ENCODE measurements at places on chromosomes 6 and 20. TPM values are rescaled to one million over a fixed set of nuclear protein-coding genes. Genes with fewer than 3 reads are reported as not detected.

DNA sequence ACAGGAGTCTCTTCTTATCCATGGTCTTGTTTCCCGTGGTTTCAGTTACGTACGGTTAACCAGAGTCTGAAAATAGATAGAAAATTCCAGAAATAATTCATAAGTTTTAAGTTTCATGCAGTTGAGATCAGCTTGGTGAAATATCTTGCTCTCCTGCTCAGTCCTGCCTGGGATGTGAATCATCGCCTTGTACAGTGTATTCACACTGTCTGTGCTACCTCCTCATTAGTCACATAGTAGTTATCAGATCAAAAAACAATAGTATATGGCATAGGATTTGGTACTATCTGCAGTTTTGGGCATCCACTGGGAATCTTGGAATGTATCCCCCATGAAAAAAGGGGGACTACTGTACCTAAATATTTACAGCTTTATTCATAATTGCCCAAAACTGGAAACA lies 22.7 kb upstream of the MOCS1 start:
- DNase-seq, result no peak

- DNase-seq, result no peak
These were observed 117.2 kb upstream of the BACH2 start for GRCh38 chr6:90413867-90414266.

DNA sequence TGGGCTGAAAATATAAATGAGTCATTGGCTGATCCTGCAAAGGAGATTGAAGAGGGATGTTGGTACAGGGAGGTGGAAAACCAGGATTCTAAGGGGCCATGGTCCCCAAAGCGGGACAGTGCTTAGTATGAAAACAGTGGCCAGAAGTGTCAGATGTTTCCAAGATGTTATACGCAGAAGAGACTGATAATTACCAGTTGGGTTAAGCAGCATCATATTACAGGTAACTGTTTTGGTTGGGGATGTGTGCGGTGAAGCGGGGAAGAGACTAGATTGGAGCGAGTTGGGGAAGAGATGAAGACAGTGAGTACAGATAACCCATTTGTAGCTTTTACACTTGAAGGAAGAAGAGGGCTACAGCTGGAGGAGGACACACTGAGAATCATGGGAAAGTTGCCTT lies 80.8 kb downstream of the PLEKHG1 start:
- DNase-seq, result no peak

GRCh38 chr6:12058172-12058961 lies 46.3 kb downstream of the HIVEP1 start:
- no peak for DNase-seq

DNA sequence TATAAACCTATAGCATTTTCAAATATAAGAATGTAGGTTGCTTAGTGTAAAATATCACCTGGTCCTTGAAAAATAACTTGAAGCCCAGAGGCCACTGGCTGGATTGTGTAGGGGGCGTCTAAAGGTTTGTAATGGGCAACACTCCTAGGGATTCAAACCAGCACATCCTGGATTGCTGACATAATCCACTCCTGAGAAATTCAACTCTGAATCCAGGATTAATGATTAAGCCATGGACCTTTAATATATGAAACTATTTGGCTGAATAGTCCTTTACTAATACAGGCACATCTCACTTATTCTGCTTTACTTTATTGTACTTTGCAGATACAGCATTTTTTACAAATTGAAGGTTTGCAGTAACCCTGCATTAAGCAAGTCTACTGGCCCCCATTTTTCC lies 160.8 kb downstream of the UBE3D start:
- DNase-seq, result no peak

DNA sequence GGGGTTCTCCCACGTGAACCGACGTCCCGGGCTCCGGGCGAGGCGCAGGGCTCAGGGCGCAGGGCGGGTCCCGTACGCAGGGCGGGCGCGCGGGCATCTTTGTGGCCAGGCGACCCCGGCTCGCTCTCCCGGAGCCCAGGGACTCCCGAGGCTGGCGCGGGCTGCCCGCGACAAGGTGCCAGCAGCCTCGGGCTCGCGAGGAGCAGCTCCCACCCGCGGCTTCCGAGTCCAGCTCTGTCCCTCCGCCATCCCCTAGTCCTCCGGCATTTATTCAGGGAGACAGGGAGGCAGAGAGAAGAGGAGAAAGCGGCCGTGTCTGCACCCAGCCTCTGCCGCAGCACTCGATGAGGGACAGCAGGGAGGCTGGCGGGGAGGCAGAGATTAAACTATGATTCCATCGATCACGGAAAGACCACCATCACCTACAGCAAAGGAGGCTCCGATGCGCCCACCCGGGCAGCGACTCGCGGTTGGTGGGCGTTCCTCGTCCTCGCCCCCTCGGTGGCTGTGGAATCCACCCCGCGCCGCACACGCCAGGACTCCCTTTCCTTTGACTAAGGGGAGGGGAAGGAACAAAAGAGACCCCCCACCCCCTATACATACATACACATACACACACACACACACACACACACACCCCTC lies 1.1 kb downstream of the RGS17 start:
- DNase-seq, result no peak

DNA sequence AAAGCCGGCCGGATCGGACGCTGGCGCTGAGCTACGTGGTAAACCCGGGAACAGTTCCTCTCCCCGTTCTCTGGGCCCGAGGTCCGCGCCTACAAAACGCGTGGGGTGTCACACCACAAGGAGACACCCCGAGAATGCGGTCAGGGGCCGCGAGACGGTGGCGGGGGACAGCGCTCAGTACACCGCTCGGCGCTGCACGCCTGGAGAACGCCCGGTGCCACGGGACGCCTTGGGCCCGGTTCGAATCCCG lies 670 bp downstream of the NCOA5 start:
- no peak for DNase-seq

- DNase-seq, result no peak
These were observed 3.8 kb upstream of the SSTR4 start for GRCh38 chr20:23031346-23031745.

- peak; percentile 42 for DNase-seq
These were observed 527 bp downstream of the FBXO30 start for GRCh38 chr6:145814035-145814500.

DNA sequence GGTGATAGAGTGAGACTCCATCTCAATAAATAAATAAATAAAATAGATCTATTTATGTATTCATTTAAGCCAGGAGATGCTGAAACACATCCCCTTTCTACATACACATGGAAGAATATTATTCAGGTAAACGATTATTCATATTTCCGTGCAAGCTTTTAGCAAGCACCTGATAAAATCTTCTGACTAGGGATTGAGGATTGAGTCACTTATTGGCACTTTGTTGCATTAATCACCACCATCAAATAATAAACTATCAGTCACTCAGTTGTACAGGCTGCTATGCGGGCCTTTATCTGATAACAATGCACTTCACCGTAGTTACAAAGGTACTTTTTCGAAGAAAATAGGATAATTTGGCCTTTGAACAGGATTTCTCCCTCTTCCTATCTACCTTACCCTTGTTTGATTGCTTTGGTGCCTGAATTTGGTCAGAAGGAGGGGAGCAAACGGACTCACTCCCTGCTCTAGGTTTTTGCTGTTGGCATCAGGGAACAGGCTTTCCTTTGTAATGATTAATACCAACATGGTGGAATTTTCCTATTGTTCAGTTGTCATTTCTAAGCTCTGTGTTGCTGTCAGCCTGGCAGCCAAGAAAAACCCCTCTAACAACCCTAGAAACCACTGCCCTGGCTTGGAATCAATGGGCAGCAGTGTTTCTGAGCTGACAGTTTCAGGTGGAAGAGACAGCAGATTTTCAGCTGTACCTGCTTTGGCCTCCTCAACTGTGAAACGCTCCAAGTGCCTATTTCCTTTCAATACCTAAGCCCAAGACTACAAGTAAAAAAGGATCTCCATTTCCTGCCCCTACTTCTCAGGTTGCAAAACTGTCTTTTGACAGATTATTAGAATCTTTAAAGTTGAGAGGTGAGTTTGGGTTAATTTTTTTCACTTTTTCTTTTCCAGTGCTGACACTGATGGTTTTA lies 63.0 kb downstream of the MYB start:
- DNase-seq, result no peak

DNA sequence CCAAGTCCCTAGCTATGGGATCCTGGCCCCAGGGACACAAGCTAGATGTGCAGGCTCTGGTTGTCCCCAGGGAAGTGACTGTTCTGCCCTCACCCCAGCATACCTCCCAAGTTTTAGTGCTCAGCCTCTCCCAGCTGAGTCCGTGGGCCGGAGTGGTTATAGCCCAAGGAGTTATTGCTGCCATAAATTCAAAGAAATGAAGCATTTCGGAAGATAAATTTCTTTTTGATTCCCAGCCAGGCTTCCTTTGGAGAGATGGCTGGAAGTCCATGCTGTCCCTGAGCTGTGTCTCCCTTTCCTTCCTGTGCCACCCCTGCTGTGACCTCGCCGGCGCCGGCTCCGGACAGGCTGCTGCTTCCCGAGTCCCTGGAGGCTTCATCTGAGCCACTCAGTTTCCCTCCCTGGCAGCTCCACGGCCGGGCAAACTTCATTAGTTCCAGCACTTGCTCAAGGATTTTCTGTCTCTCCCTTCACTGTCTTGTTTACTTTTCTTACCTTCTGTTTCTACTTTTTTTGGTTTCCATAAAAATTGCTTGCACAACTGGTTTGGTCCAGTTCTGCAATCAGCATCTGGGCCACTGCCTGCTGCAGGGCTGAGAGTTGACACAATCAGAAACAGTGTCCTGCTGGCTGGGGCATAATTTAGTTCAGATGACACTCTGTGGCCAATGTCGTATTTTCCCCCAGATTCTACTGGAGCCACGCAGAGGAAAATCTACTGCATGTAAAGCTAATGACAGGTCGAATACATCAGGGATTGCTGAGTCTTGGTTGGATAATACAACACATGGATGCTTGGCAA lies 225.5 kb downstream of the SYNDIG1 start:
- no peak for DNase-seq

DNA sequence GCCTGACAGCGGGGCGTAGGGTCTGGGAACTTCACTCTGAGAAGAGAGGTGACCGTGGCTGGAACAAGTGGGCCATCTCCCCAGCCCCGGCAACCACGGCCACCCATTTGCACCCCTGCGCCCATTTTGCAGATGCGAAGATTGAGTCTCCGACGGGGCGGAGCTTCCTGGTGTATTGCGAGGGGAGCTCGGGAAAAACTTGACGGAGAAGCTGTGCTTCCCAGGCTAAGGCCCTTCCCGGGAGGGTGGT lies 653 bp downstream of the ZNF335 start:
- DNase-seq, result no peak

DNA sequence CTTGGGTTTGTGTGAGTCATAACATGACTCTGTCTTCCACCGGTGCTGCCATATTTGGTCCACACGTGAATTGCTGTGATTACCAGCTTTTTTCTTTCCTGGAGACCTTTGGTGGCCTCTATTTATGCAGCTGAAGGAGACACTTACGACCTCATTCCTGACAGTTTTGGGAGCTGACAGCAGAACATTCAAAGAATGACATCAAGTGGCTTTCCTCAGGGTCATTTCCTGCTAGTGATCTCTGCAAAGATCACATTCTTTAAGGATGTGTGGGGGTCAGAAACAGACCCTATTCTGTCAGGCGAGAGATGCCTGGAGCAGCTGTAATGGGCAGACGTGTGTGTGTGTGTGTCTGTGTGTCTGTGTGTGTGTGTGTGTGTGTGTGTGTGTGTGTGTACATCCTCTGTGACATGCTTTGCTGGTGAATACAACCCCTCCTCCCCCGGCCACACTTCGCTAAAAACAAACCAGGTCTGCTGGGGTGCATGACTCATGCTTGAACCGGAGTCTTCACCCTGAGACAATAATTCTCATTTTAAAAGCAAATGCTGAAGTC lies 115.6 kb downstream of the TMEM170B start:
- peak; percentile 99 for DNase-seq

DNA sequence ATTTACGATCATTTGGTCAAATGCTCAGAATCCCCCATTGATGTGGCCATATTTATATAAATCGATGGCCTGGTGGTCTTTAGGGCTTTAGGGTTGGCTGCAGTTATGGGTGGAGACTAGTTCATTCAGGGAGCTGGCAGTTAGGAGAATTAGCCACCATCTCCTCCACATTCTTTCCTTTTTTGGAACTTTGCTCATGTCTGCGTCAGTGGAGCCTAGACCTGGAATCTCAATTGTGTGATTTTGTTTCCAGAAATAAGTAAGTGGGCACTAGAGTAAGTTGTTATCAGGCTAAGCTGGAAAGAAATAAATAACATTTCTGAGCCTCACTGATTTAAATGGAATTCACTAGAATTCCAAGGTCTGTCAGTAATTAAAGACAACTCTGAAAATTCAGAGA lies 29.0 kb upstream of the ELOVL5 start:
- DNase-seq, result no peak

TSBP1 gene
- not detected for total RNA-seq

SYNDIG1 gene
- total RNA-seq, result not detected

ULBP1 gene
- 4.1 TPM for total RNA-seq
